Uterus (tissue), 4 donors: ENCODE measurements at places on chromosomes 3 and 15. TPM values are rescaled to one million over a fixed set of nuclear protein-coding genes. Genes with fewer than 3 reads are reported as not detected.

GRCh38 chr3:137854533-137855261 lies 90.6 kb downstream of the SOX14 start:
- DNase-seq = no peak

The SATB1 gene
- 26.2 TPM for total RNA-seq

DNA sequence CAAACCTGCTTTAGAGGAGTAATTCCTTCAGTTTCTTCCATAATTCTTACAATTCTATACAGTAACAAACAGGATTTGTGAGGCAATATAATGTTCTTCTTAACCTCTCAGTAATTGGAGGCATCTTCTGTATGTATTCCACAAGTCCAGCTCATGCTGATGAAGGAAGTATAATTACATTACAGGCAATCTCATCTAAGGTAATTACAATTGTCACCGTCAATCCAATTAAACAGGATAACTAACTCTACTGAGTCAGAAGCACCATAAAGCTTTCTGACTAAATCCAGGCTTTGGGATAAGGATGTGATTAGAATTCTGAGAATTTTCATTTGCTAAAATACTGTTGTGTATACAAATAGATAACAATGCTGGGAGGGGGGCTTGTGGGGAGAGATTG lies 115.2 kb upstream of the SEMA6D start:
- DNase-seq = no peak

The SCG5 gene
- not detected for total RNA-seq

The NCBP2 gene
- 49.2 TPM for total RNA-seq

DNA sequence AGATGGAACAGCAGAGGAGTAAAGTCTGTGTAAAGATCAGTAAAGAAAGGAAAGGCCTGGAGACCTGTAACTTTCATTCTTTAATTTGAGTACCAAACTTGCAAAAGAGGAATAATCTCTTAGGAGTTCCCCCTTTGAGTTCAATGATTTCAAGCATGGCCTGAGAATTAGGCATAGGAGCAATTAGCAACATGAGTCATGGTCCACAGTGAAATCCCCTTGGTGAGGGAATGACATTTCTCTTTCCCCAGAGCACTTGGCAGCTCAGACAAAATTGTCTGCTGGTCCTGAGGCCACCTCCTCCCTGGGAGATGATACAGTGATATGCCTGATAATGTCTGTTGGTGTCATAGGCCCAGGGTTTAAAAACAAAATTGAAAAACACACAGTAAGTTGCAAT lies 81.4 kb upstream of the CRBN start:
- no peak for DNase-seq

The IDH2 gene
- total RNA-seq = 28.2 TPM

The CDHR4 gene
- total RNA-seq = 0.41 TPM

DNA sequence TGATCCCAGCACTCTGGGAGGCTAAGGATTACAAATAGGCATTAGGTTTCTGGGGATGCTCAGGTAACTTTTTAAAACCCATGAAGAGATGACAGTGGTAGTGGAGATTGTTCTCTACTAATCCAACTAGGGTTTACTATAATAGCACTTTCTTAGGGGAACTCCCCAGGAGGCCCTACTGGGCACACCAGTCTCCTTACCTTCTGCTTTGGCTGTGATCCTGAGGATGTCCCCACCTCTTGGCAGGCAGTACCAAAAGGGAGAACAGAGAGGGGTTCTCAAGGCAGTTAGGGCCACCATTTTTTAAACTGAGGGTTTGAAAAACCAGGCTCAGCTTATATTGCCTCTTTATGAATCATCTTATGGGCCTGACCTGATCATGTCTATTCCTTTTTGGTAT lies 15.0 kb upstream of the FBXL22 start:
- DNase-seq = no peak

The GUCA1C gene
- total RNA-seq = not detected

The STARD5 gene
- total RNA-seq = 19.0 TPM

- DNase-seq = no peak
These were observed 2.9 kb upstream of the NME9 start for GRCh38 chr3:138332472-138333073.

DNA sequence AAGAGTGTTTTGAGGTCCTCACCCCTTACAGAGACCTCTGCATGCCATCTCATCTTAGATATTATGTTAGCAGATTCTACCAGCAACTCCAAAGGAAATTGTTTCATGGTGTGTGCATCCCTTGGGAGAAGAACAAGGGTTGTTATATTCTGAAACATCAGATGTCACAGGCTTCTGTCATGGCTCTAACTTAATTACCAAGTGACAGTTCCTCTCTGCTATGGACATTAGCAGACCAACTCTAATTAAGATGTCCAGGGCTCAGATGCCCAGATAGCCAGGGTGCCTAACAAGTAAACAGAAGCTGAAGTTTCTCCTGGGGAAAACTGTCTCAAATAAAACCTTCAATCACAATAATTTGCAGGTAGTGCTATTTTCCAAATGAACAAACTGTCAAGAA lies 153.1 kb upstream of the BFSP2 start:
- no peak for DNase-seq

DNA sequence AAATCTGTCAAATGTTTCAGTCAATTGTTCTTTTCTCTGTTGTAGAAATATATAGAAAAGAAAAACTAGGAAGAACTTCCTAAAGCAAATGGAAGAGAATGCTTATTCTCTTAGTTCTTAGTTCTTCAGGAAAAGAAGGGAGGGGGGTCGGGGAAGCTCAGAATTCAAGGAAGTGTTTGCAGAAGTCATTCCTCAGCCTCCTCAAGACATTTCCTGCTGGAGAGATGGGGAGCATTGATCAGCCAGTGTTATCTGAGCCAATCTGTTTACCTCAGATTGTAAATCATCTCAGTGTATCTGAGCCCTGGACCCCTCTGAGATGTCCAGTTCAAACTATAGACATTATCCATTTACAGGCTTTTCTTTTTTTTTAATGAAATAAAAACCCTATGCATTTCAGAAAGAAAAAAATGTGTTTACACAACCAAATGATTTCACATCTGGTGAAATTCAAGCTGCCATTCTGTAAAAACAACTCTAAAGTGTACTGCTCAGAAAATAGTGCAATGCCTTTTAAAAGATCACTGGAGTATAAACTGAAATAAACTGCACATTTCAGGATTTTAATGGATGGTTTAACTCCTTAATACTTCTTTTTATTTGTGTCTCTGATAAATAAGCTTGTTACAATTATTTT lies 460.7 kb downstream of the ROBO1 start:
- no peak for DNase-seq

The FAM107A gene
- total RNA-seq = 24.1 TPM

GRCh38 chr3:170258105-170258487 lies 35.9 kb downstream of the PRKCI start:
- DNase-seq = no peak

The CSPG5 gene
- total RNA-seq = 2.9 TPM

The DRD3 gene
- total RNA-seq = not detected

- peak; percentile 28 for DNase-seq
These were observed 60.7 kb downstream of the RPL22L1 start for GRCh38 chr3:170809007-170809974.

GRCh38 chr15:52220937-52221660 lies 29.9 kb upstream of the GNB5 start:
- no peak for DNase-seq

- no peak for DNase-seq
These were observed 5.8 kb upstream of the DIS3L start for GRCh38 chr15:66287461-66288057.

DNA sequence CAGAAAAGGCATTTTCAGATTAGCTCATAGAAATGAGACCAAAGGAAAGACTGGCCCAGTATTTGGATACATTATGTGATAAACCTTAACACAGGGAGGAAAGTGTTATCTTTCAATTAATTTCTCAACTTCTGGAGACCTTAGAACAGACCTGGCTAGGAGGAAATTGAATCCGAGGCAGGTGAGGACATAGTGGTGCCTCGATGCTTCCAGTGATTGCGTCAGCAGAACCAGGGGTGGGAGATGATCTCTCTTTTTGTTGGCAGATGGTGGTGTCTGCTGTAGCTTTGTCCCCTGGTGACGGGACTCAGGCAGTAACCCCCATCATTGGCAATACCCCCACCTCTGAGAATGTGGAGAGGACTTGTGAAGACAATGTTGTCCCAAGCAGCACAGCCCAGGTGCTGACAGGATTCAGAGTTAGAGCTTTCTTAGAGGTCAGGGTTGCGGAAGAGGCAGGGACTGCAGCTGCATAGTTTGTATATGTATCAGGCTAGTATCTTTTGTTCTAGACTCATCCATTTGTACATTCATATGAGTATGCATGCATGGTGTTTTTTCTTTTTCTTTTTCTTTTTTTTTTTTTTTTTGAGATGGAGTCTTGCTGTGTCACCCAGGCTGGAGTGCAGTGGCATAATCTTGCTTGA lies 27.9 kb upstream of the MUC20 start:
- DNase-seq = no peak

DNA sequence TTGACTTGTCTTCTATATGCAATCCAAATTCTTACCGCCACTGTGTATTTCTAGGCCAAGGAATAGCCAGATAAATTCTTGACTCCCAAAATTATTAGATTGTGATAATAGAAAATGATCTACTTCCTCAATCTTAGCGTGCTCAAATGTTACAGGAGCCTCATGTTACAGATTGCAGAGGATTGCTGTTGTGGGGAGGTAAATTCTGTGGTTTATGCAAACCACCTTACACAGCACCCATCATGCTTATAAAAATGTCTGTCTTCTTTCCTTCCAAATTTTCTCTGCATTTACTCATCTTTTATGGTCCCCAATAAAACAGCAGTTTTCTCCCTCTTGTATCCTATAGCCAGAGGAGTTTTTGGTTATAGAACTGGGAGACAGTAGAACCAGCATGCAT lies 420.2 kb upstream of the ROBO1 start:
- DNase-seq = no peak

DNA sequence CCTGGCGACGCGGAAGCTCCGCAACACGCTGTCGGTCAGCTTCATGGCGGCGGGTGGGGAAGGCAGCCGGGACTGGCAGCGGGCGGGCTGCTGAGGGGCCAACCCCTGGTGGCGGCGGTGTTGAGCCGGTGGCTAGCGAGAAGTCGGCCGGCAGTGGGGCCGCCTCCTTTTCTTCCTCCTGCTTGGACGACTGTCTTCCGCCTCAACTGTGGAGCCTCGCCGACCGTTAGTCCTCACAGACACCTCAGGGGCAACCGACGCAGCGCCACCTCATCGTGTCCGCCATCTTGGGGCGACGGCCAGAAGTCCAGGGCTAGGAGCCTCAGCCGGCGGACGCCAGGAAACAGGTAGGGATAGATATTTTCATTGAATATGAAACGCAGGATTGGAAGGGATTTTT lies 875.1 kb downstream of the NSUN3 start:
- DNase-seq = no peak

DNA sequence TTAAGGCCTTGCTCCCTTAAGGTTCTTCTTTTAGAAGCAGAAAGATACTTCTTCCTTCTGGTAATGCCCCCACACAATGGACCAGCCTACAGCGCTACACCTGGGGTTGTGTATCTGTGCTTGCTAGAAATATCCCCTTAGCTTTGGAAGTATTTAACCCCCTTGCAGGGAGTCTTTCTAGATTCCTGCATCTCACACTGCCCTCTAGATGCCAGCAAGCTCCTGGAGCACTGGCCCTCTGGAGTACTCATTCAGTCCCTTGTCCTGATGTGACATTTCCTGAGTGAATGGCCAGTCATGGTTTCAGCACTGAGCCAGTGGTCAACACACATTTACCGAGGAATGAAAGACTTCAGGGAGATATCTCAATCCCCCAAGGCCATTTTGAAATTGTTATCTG lies 30.4 kb upstream of the RBP2 start:
- DNase-seq = no peak

DNA sequence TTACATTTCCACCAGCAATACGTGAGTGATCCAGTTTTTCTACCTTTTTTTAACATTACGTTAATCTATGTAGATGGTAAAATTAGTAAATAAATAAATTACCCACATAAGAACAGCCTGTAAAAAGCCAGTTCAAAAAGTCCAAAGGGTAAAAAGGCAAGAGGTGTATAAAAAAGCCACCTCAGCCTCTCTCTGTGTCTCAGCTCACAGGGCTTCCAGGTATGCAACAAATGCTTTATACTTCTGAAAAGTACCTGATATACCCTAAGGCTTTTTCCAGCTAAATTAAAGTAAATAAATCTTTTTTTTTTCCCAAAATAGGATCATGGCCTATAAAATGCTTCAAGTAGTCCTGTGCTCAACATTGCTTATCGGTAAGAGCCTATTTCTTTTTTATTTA lies at the start of gene C3orf85:
Gene C3orf85, plus strand, starts transcription at position 197 of the 400 bp plus-strand sequence. Its CDS starts 129 bp downstream, at position 326.
- no peak for DNase-seq

GRCh38 chr3:70832089-70832833 lies 519.8 kb upstream of the MDFIC2 start:
- DNase-seq = no peak

- no peak for DNase-seq
These were observed 2.9 kb upstream of the MKRN2 start for GRCh38 chr3:12553921-12554391.

The FAM81A gene
- not detected for total RNA-seq

- peak; percentile 37 for DNase-seq
These were observed 67.9 kb downstream of the ULK4 start for GRCh38 chr3:41893977-41894376.

DNA sequence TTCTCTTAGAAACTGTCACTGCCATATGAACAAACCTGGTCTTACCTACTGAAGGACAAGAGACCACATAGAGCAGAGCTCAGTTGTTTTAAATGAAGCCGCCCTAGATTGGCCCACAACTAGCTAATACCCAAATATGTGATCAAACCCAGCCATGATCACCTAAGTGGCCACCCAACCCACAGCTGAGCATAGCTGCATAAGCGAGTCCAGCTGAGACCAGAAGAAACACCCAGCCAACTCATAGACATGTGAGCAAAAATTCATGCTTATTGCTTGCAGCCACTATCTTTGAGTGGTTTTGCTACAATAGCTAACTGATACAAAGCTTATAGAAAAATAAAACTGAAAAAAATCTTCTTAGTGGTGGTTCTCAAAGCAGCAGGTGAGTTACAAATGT lies 124.3 kb upstream of the CPNE4 start:
- DNase-seq = no peak

- DNase-seq = peak; percentile 74
These were observed 584.4 kb upstream of the TBL1XR1 start for GRCh38 chr3:177781686-177782161.

GRCh38 chr3:100340527-100340926 lies 6.0 kb downstream of the NIT2 start:
- no peak for DNase-seq

- no peak for DNase-seq
These were observed 71.9 kb downstream of the CMTM8 start for GRCh38 chr3:32310336-32310735.

DNA sequence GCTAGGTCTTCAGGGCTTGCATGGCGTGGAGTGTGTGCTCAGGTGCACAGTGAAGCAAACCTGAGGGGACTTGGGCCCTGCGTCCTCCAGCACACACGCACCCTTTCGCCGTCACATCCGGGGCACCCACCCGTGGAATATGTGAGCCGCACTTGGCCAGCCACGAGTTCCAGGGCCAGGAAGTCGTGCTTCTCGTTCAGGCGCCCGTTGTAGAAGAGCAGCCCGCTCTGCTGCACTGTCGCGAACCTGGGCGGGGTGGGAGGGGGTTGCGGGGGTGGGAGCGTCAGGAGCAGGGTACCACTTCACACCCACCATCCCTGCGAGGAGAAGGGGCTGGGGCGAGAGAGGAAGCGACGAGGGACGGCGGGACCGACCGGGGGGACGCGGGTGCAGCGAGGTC lies 7.1 kb downstream of the CELSR3 start:
- DNase-seq = no peak

The IL17RC gene
- 41.1 TPM for total RNA-seq
